Activated T-helper 9 cell treated with anti-CD3 and anti-CD28 coated beads, Interleukin-2, amount 50 U/mL, for 16 hours (primary cell): ENCODE measurements at places on chromosomes 13 and 19.

DNA sequence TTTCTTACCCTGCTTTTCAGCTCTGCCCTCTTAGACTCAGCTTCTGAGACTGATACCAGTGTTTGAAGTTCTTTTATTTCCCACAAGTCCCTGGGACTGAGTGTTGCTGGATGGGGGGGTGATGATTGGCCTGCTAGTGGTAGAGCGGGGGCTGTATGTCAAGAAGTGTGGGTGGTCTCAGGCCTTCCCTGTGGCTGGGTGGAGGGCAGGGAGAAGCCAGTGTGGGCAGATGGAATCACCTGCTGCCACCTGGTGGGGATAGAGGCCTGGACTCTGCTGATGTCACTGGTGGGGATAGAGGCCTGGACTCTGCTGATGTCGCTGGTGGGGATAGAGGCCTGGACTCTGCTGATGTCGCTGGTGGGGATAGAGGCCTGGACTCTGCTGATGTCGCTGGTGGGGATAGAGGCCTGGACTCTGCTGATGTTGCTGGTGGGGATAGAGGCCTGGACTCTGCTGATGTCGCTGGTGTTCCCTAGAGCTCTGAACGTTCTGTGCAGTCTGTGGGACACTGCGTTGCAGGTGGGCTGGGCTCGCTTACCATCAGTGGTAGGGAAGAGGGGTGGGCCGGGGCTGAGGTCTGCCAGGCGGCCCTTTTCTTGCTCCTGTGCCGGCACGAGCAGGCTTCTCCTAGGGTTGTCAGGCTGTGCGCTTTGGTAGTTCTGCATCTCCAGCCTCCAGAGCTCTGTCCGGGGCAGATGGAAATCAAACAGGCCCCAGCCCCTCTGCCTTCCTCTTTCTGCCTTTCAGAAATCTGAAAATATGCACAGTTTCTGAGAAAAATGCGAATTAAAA is 101.3 kb downstream of the ARHGEF7 start:
- peak; percentile 10 for DNase-seq

- no peak for DNase-seq
Measured at GRCh38 chr19:7789447-7789846, 26.4 kb downstream of the CLEC4M start.

DNA sequence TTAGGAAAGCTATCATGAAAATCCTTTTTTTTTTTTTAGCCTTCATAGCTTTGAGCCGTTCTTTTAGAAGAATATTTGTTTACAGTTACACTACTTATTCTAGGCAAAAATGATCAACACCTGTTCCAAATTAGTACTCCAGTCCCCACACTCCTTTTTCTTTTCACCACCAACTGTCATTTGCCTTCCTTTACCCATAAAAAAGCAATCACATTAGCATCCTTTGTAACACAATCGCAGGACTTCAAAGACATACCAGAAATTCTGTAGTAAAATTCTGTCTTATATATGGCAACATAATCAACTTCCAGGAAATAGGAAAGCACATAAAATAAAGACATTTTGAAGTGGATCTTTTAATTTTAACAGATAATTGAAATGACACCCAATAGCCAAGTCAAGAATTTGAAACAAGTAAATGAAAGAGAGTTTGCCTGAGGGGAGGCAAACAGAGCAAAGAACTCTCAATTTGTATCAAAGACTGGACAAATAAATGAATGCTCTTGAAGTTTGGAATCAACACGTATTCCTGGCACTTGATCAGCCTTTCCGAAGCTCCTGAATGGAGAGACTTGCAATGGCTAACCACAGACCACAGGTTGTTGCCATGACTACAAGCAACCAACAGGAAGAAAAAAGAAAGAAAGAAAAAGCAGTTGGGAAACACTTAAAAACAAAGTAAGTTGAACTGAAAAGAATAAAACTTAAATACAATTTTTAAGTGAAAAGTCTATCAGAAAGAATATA is 206.8 kb downstream of the PCDH9 start:
- DNase-seq: no peak

- no peak for DNase-seq
Measured at GRCh38 chr13:102907016-102907756, 61.4 kb downstream of the ERCC5 start.

DNA sequence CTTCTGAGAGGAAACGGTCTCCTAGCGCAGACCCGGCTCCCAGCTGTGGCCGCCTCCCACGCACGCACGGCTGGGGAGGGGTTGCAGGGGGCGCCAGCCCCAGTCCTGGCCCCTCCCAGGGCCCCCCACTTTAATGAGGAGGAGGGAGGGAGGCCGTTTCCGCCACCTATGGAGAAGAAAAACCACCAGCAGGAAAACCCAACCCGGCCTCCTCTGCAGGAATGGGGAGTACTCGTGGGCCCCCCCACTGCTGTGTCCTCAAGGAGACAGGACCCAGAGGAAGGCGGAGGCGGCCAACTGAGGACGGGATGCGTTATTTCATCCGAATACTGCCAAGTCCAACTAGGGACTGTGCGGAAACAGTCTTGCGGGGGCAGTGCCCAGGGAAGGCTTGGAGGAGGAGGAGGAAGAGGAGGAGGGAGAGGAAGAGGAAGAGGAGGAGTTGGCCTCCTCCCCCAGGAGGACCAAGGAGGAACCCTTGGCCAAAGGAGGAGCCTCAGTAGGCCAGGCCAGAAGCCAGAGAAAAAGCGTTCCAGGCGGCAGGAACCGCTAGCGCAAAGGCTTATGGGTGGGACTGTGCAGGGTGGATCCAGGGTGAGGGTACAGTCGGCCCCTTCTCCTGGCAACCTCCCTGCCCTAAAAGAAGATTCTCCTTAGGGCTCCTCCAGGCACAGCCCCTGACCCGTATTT is 3.9 kb upstream of the SSBP4 start:
- no peak for DNase-seq

- no peak for DNase-seq
Measured at GRCh38 chr19:38658462-38659306, 11.2 kb downstream of the ACTN4 start.

DNA sequence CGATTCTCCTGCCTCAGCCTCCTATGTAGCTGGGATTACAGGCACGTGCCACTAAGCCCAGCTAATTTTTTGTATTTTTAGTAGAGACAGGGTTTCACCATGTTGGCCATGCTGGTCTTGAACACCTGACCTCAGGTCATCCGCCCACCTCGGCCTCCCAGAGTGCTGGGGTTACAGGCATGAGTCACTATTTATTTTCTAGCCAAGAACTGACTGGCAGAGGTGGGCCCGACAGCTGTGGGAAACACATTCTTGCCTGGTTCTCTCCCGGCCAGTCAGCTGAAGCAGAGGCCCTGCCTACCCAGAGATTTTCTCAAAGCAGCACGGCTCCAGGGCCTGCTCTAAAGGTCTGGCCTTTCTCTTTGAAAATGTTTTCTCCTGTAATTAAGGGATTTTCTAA is 108.0 kb downstream of the KCTD15 start:
- DNase-seq: no peak

DNA sequence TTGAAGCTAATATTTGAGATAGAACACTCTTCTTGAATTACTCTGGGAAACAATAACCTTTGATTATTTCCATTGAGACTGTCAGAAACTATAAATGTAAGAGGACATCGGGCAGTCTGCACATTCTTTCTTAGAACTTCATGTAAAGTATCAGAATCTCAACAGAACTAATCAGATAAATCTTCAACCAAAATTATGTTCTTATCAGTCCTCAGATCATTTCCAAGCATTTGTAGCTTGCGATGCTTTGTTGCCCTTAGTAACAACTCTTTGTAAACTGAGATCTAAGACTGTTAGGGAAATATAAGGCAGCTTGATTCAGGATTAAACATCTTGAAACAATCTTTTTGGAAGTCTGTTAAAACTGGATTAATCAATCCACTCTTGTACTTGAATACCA is 70.3 kb downstream of the FNDC3A start:
- no peak for DNase-seq

GRCh38 chr13:35498231-35498630 is 21.7 kb upstream of the MAB21L1 start:
- DNase-seq: no peak

GRCh38 chr13:95568131-95568530 is 15.6 kb downstream of the CLDN10 start:
- DNase-seq: no peak

- DNase-seq: no peak
Measured at GRCh38 chr13:73547239-73547638, 488.4 kb downstream of the KLF5 start.

DNA sequence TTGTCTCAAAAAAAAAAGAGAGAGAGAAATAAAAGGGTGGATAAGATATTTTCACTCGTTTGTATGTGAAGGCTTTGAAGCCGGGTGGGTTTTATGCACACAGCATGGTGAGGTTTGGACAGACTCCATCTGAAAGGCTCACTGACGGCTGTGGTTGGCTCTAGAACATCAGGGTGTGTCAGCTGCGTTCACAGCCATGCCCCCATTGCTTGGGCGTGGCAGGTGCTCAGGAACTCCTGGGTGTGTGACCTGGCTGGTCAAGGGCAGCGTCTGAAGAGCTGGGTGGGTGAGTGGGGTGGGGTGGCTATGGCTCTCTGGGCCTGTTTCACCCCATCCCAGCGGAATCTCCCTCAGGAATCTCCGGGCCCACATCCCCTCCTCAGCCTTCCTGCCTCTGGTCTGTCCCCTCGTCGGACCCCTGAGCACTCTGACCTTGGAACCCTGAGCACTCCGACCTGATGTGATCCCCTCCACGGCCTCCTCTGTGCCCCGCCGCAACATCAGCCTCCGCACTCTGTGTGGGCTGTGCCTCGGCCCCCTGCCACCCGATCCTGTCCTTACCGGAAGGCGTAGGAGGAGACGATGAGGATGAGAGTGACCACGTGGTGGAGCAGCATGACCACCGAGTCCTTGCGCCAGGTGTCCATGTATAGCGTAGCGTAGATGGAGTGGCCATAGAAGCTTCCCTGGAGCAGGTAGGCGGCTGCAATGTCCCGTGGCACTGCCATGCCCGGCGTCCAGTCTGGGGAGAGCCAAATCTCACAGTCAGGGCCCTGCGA is 12.2 kb downstream of the CERS1 start:
- DNase-seq: no peak
